Glomerular endothelial cell (primary cell): ENCODE measurements at places on chromosomes 6 and 20. TPM values are rescaled to one million over a fixed set of nuclear protein-coding genes. Genes with fewer than 3 reads are reported as not detected.

DNA sequence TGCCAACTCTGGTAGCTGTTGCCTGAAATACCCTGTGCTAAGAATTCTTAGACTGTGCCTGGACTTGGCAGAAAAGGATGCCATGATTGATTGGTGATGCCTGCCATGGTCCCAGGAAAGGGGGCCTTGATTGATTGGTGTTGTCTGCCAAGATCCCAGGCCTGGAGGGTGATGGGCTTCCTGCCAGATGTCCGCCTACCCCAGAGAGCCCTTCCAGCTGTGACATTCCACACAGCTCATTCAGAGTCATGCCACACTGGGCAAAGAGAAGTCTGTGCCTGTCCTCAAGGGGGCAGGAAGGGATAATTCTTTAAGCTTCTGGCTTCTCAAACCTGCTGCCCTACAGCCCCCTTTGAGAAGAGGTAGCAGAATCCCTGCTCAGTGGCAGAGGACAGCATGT, 24.6 kb downstream of the RIMS4 start:
- no peak for DNase-seq

Gene KLC4
- 18.0 and 22.2 TPM in 2 replicates for total RNA-seq

Gene CAPN11
- 3.2 and 4.1 TPM in 2 replicates for total RNA-seq

Gene TP53RK
- total RNA-seq: 17.4 and 19.7 TPM in 2 replicates

Gene POM121L2
- not detected in 2 replicates for total RNA-seq

DNA sequence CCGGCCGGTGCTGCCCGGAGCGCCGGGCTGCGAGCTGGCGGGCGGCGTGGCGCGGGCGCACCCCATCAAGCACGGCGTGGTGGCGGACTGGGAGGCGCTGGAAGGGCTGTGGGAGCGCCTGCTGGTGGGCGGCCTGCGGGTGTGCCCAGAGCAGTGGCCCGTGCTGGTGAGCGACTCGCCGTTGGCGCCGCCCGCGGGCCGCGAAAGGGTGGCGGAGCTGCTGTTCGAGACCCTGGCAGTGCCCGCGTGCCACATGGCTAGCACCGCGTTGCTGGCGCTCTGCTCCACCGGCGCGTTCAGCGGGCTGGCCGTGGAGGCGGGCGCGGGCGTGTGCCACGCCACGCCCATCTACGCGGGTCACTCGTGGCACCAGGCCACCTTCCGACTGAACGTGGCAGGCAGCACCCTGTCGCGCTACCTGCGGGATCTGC, 517 bp downstream of the ACTL10 start:
- DNase-seq: no peak

Gene TMEM30A
- 249 and 271 TPM in 2 replicates for total RNA-seq

GRCh38 chr20:34350095-34350494, 13.0 kb upstream of the ITCH start:
- DNase-seq: no peak

- DNase-seq: no peak
Measured at GRCh38 chr6:134341999-134342567, 24.2 kb upstream of the SGK1 start.

DNA sequence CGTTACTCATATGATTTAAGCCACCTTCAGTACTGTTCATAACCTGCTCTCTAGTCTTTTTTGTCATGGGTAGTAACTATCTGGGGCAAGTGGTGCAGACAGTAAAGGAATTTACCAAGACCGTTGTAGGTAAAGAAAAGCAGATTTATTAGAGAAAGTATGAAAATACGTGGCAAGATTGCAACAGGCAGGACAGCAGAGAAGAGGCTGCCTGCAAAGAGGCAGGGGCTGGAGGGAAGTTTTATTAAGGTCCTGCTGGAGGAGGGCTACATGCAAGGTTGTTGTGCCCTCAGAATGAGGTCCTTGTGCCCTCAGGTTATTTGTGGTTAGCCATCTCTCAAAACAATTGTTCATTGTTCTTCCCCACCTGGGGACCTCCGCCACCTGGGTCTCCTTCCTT, 444.3 kb downstream of the BCKDHB start:
- DNase-seq: no peak

Gene ZSCAN16
- total RNA-seq: 4.3 and 6.0 TPM in 2 replicates

Gene ATP6V1G2
- total RNA-seq: 0.18 and 1.2 TPM in 2 replicates

DNA sequence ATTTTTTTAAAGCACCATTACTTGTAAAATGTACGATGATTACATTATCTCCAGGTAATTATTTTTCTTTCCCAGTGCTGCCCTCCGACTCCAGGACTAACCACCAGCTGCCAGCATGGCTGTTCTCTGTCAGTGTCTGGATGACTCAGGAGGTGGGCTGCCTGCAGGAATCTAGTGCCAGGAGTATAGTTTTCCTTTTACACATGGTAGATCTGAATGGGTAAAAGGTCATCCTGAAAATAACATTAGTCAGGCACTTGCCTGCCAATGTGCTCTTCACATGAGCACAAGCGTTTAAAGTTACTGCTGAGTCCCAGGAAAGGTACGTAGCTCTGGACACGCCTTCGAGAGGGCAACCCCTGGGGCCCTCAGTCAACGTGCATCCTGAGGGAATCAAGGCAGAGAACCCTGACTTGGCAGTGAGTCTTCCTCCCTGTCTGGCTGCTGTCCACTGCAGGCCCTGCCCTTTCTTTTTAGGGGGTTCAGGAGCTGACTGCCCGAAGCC, 2.4 kb downstream of the DYNLT1 start:
- no peak for DNase-seq

Gene NHLRC1
- total RNA-seq: 3.6 and 3.8 TPM in 2 replicates

- no peak for DNase-seq
Measured at GRCh38 chr6:2021713-2022125, 223.7 kb downstream of the GMDS start.

GRCh38 chr6:98547151-98547550, 287.2 kb upstream of the POU3F2 start:
- no peak for DNase-seq

GRCh38 chr6:109486068-109486467, 3.0 kb upstream of the ZBTB24 start:
- no peak for DNase-seq

Gene UNC5CL
- 0.10 TPM in 1 of 2 replicates, not detected in the other for total RNA-seq

DNA sequence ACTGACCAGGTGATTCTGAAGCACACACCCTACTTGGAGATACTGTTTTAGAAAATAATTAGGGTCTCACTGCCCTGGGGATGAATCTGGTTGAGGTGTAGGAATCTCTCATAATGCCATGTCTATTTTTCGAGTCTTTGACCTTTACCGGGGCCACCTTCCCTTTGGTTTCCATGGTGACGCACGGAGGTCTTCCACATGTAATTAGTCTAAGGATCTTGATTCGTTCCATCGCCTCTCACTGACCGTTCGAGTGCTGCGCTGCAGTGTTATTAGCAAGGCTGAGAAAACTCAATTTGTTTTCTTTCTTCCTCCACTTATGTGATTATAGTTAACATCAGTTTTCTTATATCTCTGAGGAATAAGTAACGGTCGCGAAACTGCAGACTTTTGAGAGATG, 144.3 kb upstream of the SPACA1 start:
- DNase-seq: no peak

Gene DIDO1
- total RNA-seq: 32.6 and 50.3 TPM in 2 replicates

GRCh38 chr20:51346686-51347485, 195.6 kb downstream of the NFATC2 start:
- DNase-seq: no peak

Gene NNAT
- 13.8 and 21.2 TPM in 2 replicates for total RNA-seq

- DNase-seq: no peak
Measured at GRCh38 chr6:168042426-168043192, 36.4 kb downstream of the FRMD1 start.
